D341Med (cell line): ENCODE measurements at places on chromosomes 13 and 19.

- no peak for DNase-seq
Observed at GRCh38 chr13:64029343-64030093, 2613.9 kb upstream of the PCDH20 start.

- no peak for DNase-seq
Observed at GRCh38 chr13:70893832-70894231, 785.6 kb upstream of the KLHL1 start.

- DNase-seq: no peak
Observed at GRCh38 chr19:19591133-19591825, 27.2 kb downstream of the PBX4 start.

DNA sequence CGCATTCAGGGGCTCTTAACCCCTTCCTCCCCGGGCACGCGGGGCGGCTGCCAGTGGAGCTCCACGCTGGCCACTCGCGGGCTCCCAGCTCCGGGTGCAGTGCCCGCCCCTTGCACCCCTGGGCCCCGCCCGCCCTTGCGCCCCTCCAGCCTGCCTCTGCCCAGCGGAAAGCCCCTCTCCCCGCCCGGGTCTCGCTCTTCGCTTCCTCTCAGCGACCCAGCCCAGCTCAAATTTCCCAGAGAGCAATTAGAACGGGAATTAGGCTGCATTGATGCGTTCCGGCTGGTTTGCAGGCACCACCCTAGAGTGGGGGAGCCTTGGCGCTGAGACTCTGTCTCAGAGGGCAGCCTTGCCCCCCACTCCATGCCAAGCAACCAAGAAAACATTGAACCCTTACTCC lies 1.8 kb upstream of the GSX1 start:
- DNase-seq: no peak

DNA sequence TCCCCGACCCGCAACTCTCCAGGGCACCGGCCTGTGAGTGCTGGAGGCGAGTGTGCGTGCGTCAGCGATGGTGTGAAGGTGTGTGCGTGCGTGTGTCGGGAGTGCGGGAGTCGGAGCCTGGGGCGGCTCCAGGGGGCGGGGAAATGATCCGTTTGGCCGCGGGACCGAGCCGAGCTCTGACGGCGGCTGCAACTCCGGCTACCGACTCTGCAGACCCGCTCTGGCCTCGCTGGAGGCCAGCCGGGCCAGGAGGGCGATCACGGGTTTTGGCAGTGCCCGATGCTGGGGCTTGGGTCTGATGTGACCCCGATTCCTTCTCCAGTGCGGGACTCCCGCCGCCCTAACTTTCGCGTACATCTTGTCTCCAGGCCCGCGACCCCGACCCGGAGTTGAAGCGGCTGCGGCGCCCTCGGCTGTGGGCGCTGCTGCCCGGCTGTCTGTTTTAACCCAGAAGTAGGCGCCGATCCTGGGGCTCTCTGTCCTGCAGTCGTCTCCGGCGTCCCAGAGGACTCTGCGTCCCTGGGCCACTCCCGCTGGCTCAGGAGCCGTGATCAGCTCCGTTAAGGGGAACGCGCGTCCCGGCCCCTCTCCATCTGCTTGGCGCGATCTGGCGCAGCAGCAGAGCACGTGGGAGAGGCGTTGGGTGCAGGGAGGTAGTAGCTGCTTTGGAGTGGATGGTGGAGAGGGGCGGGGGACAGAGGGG lies 1.2 kb downstream of the CHST8 start:
- DNase-seq: no peak

DNA sequence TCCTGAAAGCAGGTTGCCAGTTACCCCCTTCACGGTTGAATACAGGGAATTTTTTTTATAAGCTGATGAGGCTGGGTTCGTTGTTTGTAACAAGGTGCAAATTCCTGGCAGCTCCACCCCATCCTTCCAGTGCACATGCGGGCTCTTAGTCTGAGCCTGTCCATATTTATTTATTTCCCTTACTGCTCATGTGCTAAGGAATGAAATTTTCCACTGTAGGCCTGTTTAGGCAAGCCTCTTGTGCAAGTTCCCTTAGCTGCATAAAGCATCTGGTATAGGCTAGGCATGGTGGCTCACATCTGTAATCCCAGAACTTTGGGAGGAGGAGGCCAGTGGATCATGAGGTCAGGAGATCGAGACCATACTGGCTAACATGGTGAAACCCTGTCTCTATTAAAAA lies 560.9 kb upstream of the PCDH9 start:
- no peak for DNase-seq

GRCh38 chr13:102710261-102710679 lies 15.4 kb upstream of the METTL21C start:
- DNase-seq: no peak

DNA sequence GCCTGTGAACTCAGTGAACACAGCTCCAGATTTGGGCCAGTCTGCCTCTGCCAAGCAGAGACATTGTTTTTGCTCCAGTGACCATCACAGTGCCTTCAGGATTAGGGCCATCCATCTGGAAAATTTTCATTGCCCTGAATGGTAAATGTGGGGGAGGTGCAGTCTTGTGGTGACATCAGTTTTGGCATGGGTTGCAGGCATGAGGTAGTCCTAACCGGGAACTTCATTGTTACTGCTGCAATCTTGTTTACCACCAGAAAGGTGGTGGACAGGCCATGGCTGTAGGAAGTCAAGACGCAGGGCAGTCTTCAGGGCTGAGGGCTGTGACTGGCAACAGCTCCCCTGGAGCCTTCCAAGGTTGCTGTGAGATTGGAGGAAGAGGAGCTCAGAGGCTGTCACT lies 55.2 kb downstream of the SPATA13 start:
- no peak for DNase-seq

- no peak for DNase-seq
Observed at GRCh38 chr19:977058-977464, 7.1 kb upstream of the WDR18 start.

DNA sequence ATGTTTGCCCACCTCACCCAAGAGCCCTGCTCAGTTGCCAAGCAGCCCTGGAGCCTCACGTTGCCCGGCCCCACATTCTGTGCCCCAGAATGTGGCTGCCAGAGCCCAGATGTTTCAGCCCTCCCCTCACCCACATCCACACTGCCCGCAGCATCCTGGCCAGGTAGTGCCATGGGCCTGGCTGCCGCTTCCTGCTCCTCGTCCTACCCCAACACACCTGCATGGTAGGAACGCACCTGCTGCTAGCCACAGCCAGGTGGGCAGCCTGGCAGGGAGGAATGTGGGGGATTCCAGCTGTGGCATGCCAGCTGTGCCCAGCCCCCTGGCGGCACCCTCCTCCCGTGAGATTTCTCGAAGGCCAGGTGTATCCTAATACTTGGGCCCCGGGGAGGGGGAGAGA lies 7.5 kb upstream of the NFIX start:
- DNase-seq: no peak

DNA sequence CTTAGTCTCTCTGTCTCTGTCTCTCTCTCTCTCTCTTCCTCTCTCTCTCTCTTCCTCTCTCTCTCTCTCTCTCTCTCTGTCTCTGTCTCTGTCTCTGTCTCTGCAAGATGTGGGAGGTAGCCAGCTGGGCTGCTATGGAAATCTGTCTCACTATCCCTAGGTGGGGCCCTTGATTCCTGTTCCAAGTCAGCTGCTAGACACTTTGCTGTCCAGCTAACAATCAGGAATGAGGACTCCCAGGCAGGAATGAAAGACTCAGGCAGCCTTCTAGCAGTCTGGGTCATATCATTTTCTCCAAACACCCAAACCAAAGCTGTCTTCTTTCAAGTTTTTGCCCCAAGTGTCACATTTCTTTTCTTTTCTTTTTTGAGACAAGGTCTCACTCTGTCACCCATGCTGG lies 23.2 kb downstream of the CATSPERD start:
- DNase-seq: no peak

DNA sequence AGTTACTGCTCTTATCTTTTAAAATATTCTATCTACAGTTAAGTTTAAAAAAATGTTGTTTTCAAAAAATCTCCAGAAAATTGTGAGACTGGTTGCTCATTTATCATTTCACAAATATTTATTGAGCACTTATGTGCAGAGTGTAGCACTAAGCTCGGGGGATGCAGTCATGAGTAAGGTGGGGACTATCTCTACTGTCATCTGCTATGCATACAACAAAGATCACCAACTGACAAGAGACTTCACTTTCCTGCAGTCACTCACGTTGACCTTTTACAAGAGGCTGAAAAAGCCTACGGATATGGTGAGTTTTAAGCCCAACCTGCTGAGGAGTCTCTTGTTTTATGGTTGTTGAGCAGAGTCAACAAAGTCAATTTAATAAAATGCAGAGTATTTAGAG lies 392.5 kb downstream of the KLF12 start:
- no peak for DNase-seq

DNA sequence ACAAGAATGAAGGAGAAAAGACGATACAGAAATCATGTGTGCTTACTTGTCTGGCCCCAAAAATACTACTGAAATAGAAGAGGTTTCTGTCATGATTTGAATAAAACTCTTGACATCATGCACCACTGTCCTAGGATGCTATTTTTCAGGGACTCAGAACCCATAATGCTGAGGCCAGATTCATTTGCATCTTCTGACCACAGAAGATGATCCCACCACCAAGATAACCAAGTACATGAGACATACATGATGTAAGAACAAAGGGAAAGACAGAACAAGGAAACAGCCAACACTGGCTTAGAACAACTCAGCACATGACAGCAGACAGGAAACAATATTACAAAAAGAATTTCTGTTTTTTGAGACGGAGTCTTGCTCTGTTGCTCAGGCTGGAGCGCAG lies 2.5 kb downstream of the ZNF552 start:
- DNase-seq: no peak

DNA sequence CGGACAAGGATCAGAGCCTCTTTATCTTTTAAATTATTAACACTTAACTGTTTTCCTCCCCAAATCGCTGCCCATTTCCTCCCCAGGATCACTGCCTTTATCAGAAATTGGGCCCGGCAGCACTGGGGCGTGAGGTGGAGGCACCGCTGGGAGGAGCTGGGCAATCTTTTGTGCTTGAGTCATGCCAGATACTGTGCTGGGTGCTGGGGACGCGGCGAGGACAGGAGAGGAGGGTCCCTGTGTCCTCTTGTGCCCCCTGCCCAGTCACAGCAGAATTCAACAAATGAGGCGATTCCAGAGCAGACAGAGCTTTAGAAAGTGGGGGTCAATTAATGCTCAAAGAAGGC lies 347.8 kb downstream of the ZNF536 start:
- DNase-seq: no peak

GRCh38 chr19:1279782-1280341 lies 4.5 kb downstream of the FAM174C start:
- DNase-seq: peak; percentile 85

DNA sequence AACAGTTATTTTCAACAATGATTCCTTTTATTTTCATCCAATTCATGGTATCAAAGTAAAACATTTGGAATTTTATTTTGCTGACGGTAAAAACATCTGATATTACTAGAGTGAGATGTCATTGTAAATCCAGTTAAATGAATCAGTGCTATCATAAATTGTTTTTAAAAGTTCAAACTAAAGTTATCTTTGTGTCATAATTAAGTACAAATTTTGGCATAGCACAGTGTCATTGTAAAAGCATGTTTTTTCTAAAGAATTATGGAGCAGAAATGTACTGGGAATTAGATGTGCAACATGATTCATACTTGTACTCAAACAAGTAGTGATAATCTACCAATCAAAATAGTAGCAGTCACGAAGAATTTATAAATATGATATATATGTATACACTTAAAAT lies 92.8 kb downstream of the FAM216B start:
- DNase-seq: no peak

GRCh38 chr13:38785042-38785441 lies 98.2 kb downstream of the FREM2 start:
- DNase-seq: no peak

DNA sequence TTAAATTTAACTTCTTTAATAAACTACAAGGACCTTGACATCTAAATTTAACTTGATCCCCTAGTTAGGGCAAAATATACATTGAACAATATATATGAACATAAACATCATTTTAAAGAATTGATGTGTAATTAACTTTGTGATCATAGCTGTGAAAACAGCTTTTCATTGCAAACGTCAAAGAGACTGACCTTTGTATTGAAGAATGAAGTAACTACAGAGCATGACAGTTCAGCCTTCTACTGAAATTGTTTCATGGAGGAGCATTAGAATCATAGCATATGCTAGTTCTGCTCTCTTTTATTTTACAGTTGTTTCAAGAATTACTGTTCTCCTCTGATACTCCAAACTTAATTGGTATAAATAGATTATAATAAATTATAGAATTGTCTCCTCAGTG lies 123.4 kb upstream of the PRR20A start:
- DNase-seq: no peak
